ENCODE measurements at places on chromosomes 4 and X. TPM values are rescaled to one million over a fixed set of nuclear protein-coding genes. Genes with fewer than 3 reads are reported as not detected.

GRCh38 chrX:119589810-119590209 lies 15.4 kb downstream of the UBE2A start:
- H3K36me3 ChIP-seq = peaks cover 4% of the 10 kb centered on the region
- no peak for DNase-seq
- no peaks in the 10 kb centered on the region for H3K4me1 ChIP-seq
- no peak overlapping the region for H3K27ac ChIP-seq
- H3K27me3 ChIP-seq = no peaks in the 10 kb centered on the region

DNA sequence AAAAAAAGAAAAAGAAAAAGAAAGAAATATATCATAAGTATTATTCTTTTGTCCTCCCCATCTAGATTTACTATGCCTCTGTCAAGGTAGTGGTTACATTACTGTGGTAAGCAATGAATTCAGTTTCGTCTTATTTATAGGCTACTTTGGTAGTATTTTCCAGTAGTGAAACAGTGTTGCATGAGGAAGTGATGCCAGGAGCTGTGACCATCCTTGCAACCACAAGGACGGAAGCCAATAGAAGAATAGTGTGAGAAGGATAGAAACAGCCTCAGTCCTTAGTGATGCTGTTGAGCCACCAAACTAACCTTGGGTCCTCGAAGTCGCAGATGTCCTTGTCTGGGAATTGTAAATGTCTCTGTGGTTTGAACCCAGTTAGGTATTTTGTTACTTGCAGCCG lies 328.5 kb downstream of the PPP3CA start:
- no peaks in the 10 kb centered on the region for H3K4me1 ChIP-seq
- no peaks in the 10 kb centered on the region for H3K36me3 ChIP-seq
- H3K4me3 ChIP-seq = no peak overlapping the region
- no peak for DNase-seq

DNA sequence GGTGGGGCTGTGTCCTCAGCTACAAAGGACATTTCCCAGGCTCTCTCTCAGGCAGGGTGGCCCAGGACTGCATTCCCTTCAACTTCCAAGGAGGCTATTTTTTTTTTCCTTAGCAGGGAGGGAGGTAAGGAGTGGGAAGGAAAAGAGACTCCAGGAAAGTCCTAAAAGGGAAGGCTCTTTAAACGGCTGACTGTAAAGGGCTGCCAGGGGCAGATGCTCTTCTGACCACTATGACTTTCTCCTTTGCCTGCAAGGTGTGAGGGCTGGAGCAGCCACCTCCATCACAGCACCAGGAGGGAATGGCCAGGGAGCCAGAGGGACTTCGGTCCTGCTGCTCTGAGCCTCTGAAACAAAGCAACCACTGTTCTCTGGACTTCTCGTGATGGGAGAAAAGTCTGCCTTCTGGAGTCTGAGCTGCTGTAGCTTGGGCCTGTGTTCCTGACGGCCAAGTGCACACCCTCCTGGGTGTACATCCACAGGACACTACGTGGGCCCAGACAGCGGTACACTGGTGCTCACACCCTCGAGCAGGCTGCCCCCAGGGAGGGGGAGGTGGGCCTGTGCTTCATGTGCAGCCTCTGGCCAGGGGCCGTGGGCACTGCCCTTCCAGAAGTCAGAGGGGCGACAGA lies 17.9 kb downstream of the NAT8L start:
- H3K4me1 ChIP-seq = peaks cover 6% of the 10 kb centered on the region
- DNase-seq = no peak
- H3K4me3 ChIP-seq = no peak overlapping the region
- no peaks in the 10 kb centered on the region for H3K27me3 ChIP-seq

DNA sequence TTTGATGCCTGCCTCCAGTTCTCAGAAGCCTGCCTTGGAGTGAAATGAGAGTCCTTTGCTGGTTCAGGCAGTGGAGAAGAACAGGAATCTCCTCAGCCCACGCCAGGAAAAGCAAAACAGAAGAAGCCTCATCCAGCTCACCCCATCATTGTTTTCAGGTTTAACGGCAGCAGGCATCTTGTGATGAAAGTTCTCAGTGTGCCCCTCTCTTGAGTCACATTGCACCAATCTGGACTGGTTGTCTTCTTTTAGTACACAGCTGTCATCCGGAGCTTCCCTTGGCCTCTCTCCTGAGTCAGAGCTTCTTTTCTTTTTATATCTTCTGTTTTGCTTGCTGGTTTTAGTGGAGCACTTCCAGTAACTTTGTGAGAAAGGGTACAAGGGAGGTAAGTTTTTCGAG lies 50.9 kb downstream of the TSPAN7 start:
- no peaks in the 10 kb centered on the region for H3K36me3 ChIP-seq
- H3K4me1 ChIP-seq = no peaks in the 10 kb centered on the region
- no peak overlapping the region for H3K27ac ChIP-seq
- no peak for DNase-seq

DNA sequence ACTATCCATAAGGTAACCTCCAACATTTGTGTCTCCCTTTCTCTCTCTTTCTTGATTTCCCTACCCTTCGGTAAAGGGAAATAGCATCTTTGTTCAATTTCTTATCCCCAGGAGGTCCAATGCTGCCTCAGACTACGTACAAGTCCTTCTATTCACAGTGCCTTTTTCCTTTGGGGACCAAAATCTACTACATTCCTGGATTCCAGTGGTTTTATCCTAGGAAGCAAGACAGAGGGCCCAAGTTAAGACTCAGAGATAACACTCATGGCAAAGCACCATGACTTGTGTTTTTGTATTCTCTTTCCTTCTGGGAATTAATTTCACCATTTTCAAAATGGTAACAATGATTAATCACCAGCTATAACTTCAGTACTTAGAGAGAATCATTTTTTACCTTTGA lies 10.6 kb downstream of the G3BP2 start:
- H3K36me3 ChIP-seq = peaks cover 11% of the 10 kb centered on the region
- no peak for DNase-seq
- H3K27ac ChIP-seq = no peak overlapping the region
- H3K27me3 ChIP-seq = no peaks in the 10 kb centered on the region
- peaks cover 4% of the 10 kb centered on the region for H3K4me1 ChIP-seq

Gene EGF
- 72.8 TPM for polyA plus RNA-seq

Gene IL2
- not detected for polyA plus RNA-seq

Data from kidney (tissue), 22 donors.